SK-N-SH (cell line): ENCODE measurements at places on chromosomes 7 and 10. TPM values are rescaled to one million over a fixed set of nuclear protein-coding genes. Genes with fewer than 3 reads are reported as not detected.

- DNase-seq, result no peak
Observed at GRCh38 chr10:110398419-110399105, 93.8 kb upstream of the SMNDC1 start.

DNA sequence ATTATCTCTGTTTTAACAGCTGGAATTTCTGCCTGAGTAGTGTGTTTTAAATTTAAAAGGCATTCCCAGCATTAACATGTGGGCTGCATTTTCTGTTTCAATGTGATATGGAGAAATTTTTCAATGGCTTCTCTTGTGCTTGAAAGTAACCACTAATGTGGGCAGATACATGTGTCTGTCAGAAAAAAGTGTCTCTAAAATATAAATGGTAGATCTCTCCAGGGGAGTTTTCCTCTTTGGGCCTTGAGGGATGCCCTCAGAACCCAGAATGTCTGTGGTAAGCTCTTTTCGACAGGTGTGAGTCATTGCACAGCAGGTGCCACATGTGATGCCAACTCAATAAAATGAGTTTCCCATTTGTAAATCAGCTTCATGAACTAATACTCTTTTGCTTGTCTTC lies 221.1 kb downstream of the SEMA3E start:
- no peak for DNase-seq

DNA sequence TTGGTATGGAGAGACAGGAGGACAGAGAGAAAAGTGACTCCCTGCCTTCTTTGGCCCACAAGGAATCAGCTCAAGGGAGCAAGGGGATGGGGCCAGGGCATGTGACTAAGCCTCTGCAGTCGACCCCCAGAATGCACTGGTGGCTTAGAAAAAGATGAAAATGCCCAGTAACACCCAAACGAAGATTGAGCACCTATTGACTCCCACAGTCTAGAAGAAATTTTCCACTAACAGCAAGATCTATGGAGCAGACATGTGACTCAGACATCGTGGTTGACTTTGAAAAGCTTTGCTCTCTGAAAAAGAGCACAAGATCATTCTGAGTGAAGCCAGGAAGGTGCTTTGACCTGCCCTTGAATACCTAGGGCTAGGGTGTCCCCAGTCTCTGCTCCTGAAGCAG lies 586.0 kb downstream of the CALN1 start:
- DNase-seq, result no peak

Gene ABCC2
- 0.48 and 0.52 TPM in 2 replicates for polyA plus RNA-seq
